ENCODE measurements at places on chromosomes 4 and X.

DNA sequence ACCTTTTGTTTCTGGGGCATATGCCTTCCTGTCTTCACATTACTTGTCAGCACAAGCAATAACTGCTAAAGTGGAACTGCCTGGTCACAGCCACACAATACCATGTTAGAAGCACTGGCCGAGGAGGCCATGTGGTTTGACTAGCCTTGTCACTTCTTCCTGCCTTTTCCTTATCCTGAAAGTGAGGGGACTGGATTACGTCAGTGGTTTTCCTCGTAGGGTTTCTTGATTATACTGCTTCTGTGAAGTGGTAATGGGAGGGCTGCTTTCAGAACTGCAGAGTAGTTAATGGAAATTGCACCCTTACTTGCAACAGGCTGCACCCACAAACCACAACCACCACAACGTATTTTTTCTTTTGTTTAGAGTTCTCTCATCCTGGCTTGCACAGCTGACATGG, 26.6 kb downstream of the ZRSR2 start:
- H3K4me3 ChIP-seq: peak overlapping the region; percentile 57
- H3K27ac ChIP-seq: peak overlapping the region; percentile 91
- peak; percentile 31 for DNase-seq
- H3K36me3 ChIP-seq: peaks cover 50% of the 10 kb centered on the region

GRCh38 chrX:16171039-16171438, 3.8 kb downstream of the MAGEB17 start:
- no peaks in the 10 kb centered on the region for H3K36me3 ChIP-seq
- no peak overlapping the region for H3K4me3 ChIP-seq
- H3K27ac ChIP-seq: no peak overlapping the region
- H3K27me3 ChIP-seq: peaks cover 4% of the 10 kb centered on the region
- DNase-seq: no peak

DNA sequence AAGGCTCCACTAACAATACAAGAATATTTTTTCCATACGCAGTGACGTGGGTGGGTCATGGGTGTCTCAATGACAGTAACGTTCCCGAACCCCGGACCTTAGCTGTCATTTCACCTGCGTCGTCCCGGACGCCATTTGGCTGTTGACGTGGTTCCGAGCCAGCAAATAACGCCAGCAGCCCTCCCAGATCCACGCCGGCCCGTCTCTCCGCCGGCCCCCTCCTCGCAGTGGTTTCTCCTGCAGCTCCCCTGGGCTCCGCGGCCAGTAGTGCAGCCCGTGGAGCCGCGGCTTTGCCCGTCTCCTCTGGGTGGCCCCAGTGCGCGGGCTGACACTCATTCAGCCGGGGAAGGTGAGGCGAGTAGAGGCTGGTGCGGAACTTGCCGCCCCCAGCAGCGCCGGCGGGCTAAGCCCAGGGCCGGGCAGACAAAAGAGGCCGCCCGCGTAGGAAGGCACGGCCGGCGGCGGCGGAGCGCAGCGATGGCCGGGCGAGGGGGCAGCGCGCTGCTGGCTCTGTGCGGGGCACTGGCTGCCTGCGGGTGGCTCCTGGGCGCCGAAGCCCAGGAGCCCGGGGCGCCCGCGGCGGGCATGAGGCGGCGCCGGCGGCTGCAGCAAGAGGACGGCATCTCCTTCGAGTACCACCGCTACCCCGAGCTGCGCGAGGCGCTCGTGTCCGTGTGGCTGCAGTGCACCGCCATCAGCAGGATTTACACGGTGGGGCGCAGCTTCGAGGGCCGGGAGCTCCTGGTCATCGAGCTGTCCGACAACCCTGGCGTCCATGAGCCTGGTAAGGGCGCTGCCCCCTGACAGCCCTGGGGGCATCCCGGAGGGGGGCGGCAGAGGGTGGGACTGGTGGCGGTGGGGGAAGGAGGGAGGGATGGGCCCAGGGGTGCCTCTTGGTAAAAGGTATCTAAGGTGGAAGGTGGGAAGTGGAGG, at the start of gene CPE:
TSS of gene CPE (plus strand) at position 264 of the 933 bp plus-strand sequence. CDS start at position 478, 214 bp downstream.
- H3K4me1 ChIP-seq: peaks cover 4% of the 10 kb centered on the region
- DNase-seq: peak; percentile 66
- H3K36me3 ChIP-seq: no peaks in the 10 kb centered on the region
- no peak within 1 kb of the TSS for H3K27ac ChIP-seq
- H3K27me3 ChIP-seq: peaks cover 64% of the 10 kb centered on the region

GRCh38 chrX:39361736-39362135, 560.5 kb downstream of the MID1IP1 start:
- H3K4me1 ChIP-seq: peaks cover 22% of the 10 kb centered on the region
- no peak for DNase-seq
- H3K4me3 ChIP-seq: no peak overlapping the region
- H3K27me3 ChIP-seq: no peaks in the 10 kb centered on the region
- H3K36me3 ChIP-seq: no peaks in the 10 kb centered on the region
- no peak overlapping the region for H3K27ac ChIP-seq

- no peaks in the 10 kb centered on the region for H3K27me3 ChIP-seq
- no peak for DNase-seq
- H3K36me3 ChIP-seq: no peaks in the 10 kb centered on the region
- peaks cover 31% of the 10 kb centered on the region for H3K4me1 ChIP-seq
- H3K4me3 ChIP-seq: peak overlapping the region; percentile 87
Measured at GRCh38 chrX:71095981-71096759, 519 bp downstream of the FOXO4 start.

DNA sequence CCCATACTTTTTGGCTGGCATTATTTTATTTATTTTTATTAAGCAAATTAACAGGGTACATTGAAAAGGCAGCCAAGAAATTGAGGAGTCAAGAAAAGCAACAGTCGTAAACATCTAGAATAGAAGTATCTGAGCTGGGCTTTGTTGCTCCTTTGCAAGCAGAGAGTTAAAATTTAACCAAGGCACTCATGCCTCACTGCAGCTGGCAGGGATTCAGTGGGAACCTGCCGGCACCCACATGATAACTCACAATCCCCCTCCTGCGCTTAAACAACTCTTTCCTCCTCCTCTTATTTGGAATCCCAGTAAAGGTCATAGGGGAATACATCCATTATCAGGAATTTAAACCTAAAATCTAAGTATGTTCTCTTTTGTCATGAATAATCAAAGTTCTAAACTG, 115.5 kb downstream of the SOX3 start:
- H3K36me3 ChIP-seq: no peaks in the 10 kb centered on the region
- H3K4me1 ChIP-seq: no peaks in the 10 kb centered on the region
- H3K27me3 ChIP-seq: no peaks in the 10 kb centered on the region

- no peaks in the 10 kb centered on the region for H3K27me3 ChIP-seq
- H3K27ac ChIP-seq: no peak overlapping the region
- no peaks in the 10 kb centered on the region for H3K4me1 ChIP-seq
- DNase-seq: no peak
- no peak overlapping the region for H3K4me3 ChIP-seq
- H3K36me3 ChIP-seq: no peaks in the 10 kb centered on the region
Measured at GRCh38 chr4:188717661-188718060, 578.4 kb downstream of the TRIML1 start.

- no peak overlapping the region for H3K27ac ChIP-seq
- peaks cover 3% of the 10 kb centered on the region for H3K36me3 ChIP-seq
- no peak for DNase-seq
- no peaks in the 10 kb centered on the region for H3K4me1 ChIP-seq
- peaks cover 2% of the 10 kb centered on the region for H3K27me3 ChIP-seq
Measured at GRCh38 chr4:655464-656151, 18.5 kb downstream of the ATP5ME start.

- H3K4me1 ChIP-seq: no peaks in the 10 kb centered on the region
- no peaks in the 10 kb centered on the region for H3K36me3 ChIP-seq
- no peaks in the 10 kb centered on the region for H3K27me3 ChIP-seq
- no peak for DNase-seq
- H3K4me3 ChIP-seq: no peak overlapping the region
Measured at GRCh38 chr4:111011458-111011857, 388.6 kb upstream of the PITX2 start.

GRCh38 chrX:13219991-13220764, 99.7 kb downstream of the ATXN3L start:
- H3K4me1 ChIP-seq: peaks cover 6% of the 10 kb centered on the region
- no peaks in the 10 kb centered on the region for H3K36me3 ChIP-seq
- H3K27ac ChIP-seq: no peak overlapping the region
- no peaks in the 10 kb centered on the region for H3K27me3 ChIP-seq

DNA sequence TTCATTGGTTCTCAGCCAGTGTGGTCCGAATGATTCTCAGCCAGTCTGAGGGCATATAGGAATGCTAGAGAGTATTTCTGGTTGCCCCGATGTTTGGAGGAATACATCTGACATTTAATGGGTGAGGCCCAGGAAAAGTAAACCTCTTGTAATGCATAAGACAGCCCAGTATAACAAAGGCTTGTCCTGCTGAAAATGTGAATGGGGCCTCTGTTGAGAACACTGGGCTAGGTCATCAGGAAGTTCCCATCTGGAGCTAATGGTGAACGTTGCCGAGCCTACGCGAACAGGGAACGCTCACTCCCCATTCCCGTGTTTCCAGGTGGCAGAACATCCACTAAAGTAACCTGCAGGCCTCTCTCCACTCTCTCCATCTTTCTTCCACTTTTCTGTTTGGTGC, 132.0 kb upstream of the CLNK start:
- H3K27ac ChIP-seq: no peak overlapping the region
- H3K4me1 ChIP-seq: no peaks in the 10 kb centered on the region

DNA sequence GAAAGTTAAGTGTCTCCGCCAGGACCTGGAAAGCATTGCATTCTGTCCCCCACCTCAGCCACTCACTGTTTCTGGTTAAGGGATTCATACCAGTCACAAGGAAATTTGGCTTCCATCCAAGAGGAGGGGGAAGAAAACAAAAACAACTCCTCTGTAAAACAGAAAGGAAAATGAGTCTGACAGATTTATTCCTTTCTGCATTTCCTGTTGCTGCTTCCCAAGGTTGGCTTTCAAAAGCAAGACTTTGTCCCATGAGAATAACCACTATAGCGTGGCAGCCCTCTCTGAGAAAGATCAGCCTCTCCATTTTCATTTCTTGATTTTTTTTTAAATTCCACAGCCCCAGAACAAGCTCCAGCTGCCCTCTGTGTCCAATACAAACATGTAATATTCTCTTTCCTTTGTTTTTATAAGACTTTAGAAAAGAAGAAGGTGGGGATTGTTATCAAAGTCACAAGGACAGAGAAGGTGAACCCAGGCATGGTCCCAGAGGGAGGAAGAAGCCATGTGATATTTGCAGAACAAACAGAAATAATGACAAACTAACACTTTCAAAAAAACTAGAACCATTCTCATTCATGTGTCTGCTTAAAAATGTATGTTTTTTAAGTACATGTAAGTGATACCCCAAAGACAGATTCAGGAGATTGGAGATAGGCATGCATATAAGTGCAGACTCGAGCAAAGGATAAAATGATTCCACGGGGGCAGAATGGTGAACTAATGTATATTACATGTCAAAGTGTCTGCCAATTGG, 90.7 kb upstream of the DCLK2 start:
- no peak for DNase-seq
- H3K27ac ChIP-seq: no peak overlapping the region
- peaks cover 2% of the 10 kb centered on the region for H3K4me1 ChIP-seq
- H3K4me3 ChIP-seq: no peak overlapping the region
- peaks cover 6% of the 10 kb centered on the region for H3K27me3 ChIP-seq

DNA sequence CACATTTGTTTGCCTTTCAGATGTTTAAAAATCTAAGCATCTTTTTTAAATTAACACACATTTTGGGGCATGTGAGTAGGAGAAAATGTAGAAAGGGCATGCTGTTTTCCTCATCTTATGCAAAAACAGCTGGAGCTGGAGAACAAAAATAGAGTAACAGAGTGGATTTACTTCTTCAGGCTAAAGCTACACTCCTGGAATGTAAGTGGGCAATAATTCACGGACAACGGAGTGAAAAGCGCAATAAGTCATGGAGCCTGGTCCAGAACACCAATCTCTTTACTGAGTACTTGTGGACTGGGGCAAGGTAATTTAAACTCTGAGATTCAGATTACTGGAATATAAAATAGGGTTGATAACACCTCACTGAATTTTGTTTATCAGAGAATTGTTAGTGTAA, 1018.8 kb upstream of the HS3ST1 start:
- no peaks in the 10 kb centered on the region for H3K36me3 ChIP-seq
- no peaks in the 10 kb centered on the region for H3K27me3 ChIP-seq
- no peaks in the 10 kb centered on the region for H3K4me1 ChIP-seq
- H3K27ac ChIP-seq: no peak overlapping the region
- H3K4me3 ChIP-seq: no peak overlapping the region

DNA sequence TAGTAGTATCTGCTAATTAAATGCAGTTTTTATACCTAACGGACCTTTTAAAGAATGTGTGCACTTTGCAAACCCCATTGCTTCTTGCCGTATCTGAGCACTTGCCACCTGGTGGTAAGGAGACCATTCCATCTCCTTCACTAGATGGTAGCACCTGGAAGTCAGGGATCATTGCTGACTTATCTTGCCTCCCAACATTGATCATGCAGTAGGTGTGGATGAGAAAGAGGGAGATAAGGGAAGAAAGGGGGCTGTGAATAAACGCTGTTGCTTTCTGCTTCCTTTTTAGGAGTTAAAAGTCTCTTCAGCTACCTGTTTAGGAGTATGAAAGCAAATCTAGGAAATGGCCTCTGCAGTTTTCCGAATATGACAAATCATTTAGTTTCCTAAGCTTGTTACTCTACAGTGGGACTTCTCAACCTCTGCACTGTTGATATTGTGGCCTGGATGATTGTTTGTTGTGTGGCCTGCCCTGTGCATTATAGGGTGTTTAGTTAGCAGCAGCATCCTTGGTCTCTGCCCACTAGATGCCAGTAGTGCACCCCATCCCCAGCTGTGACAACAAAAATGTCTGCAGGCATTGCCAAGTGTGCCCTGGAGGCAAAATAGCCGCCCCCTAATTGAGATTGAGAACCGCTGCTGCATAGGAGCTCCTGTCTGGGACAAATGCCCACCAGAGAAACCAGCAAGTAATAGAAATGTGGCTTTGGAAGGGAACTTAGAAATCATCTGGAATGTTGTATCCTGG, 38.8 kb downstream of the GAB1 start:
- H3K36me3 ChIP-seq: no peaks in the 10 kb centered on the region
- no peak overlapping the region for H3K27ac ChIP-seq
- no peak overlapping the region for H3K4me3 ChIP-seq
- H3K27me3 ChIP-seq: peaks cover 2% of the 10 kb centered on the region

GRCh38 chrX:40094041-40094899, 3.5 kb downstream of the BCOR start:
- no peaks in the 10 kb centered on the region for H3K27me3 ChIP-seq
- H3K4me1 ChIP-seq: peaks cover 37% of the 10 kb centered on the region
- H3K4me3 ChIP-seq: peak overlapping the region; percentile 86
- H3K36me3 ChIP-seq: peaks cover 7% of the 10 kb centered on the region
- H3K27ac ChIP-seq: no peak overlapping the region
- DNase-seq: no peak

DNA sequence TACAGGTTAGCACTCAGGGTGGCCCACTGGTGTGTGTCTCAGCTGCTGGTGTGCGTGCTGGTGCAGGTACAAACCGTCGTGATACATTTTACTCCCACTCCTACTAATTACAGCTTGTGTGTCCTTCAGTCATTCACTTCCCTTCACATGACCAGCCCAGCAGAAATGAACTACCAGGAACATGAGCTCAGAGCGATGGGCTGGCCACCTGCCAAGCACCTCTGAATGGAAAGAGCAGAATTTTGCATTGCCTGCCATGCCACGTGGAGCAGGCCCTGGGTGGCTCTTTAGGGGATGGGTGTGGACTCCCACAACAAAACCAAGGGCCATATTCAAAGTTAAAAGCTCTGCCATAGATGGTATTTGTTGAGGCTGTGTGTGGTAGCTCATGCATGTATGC, 58.9 kb upstream of the PGM2 start:
- no peaks in the 10 kb centered on the region for H3K36me3 ChIP-seq
- no peak for DNase-seq
- no peaks in the 10 kb centered on the region for H3K27me3 ChIP-seq
- peaks cover 10% of the 10 kb centered on the region for H3K4me1 ChIP-seq

Data from activated naive CD8-positive, alpha-beta T cell treated with anti-CD3 and anti-CD28 coated beads, Interleukin-2, amount 50 U/mL, for 24 hours (primary cell).